A549 treated with CORT108297 at 1 μM for 4 hours (cell line): ENCODE measurements at places on chromosomes 1 and 21. TPM values are rescaled to one million over a fixed set of nuclear protein-coding genes. Genes with fewer than 3 reads are reported as not detected.

The SPRR2E gene
- not detected in 5 replicates for total RNA-seq

The SLC9A1 gene
- total RNA-seq: 11.4 to 13.4 TPM (median 12.7 TPM) in 5 replicates

The KCNE2 gene
- not detected in 5 replicates for total RNA-seq

The GBP4 gene
- 0.01 to 0.10 TPM (median 0.03 TPM) in 4 of 5 replicates, not detected in the other for total RNA-seq
